Left hindlimb (tissue), 1 donor: ENCODE measurements at places on chromosomes 7 and 10.

DNA sequence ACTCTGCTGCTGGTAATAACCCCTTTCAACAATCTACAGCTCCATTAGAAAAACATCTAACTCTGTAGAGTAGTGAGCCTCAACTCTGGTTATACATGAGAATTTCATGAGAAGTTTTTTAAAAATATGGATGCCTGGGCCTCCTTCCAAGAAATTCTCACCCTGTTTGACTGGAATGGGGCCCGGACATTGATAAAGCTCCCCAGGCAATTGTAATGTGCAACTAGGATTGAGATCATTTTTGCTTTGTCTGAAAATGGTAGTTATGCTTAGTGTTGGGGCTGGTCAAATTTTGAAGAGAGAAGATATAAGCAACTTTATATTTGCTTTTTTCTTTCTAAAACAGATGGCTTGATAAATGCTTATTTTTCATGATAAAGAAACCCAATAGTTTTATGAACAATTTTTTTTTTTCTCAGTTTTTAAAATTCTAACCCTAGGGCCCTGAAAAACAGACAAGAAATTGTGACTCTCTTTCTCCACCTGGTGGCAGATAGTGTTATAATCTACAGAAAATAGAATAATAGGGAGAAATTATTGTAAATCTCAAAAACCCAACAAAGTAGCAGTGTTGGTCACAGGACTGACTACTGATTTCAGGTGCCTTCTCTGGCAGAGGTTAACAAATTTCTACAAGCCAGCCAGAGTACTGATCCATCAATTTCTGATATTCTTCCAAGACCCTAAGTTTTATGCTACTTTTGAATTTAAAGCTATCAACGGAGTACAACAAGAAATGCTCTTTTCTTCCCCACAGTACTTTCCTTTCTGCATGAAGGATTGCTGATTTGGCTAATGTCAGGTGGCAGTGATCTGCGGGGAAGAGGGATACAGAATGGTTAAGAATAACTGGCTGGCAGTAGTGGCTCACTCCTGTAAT, 174.8 kb downstream of the DKK1 start:
- DNase-seq = no peak

GRCh38 chr10:81108516-81109199, 571.0 kb downstream of the SH2D4B start:
- DNase-seq = no peak

GRCh38 chr7:97039374-97040065, 14.9 kb upstream of the DLX5 start:
- DNase-seq = no peak

GRCh38 chr10:33306126-33306525, 28.3 kb downstream of the NRP1 start:
- DNase-seq = no peak

DNA sequence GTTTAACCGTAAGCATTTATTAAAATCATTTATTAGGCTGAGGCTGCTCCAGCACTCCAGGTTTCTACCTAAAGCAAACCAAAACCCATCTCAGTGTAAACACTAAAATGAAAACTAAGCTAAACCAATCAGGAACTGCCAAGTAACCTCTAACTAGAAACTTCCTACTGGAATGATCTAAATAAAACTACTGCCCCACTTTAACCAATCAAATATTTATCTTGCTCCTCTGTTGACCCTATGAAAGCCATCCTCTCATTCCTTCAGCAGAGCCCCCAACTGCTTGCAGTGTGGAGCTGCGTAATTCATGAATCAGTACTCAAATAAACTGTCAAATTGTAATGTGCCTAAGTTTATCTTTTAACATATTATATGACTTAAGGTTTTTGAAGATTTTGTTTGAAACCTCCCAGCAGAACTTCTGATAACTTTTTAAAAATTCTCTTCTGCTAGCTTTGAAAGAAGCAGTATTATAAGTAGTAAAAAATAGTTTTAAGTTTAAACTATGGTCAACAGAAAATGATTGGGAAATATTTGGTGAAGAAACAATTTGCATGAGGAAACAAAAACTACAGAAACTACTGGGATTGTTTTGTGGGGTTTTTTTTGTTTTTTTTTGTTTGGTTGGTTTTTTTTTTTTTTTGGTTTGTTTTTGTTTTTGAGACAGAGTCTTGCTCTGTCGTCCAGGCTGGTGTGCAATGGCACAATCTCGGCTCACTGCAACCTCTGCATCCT, 47.4 kb downstream of the GPR37 start:
- no peak for DNase-seq

DNA sequence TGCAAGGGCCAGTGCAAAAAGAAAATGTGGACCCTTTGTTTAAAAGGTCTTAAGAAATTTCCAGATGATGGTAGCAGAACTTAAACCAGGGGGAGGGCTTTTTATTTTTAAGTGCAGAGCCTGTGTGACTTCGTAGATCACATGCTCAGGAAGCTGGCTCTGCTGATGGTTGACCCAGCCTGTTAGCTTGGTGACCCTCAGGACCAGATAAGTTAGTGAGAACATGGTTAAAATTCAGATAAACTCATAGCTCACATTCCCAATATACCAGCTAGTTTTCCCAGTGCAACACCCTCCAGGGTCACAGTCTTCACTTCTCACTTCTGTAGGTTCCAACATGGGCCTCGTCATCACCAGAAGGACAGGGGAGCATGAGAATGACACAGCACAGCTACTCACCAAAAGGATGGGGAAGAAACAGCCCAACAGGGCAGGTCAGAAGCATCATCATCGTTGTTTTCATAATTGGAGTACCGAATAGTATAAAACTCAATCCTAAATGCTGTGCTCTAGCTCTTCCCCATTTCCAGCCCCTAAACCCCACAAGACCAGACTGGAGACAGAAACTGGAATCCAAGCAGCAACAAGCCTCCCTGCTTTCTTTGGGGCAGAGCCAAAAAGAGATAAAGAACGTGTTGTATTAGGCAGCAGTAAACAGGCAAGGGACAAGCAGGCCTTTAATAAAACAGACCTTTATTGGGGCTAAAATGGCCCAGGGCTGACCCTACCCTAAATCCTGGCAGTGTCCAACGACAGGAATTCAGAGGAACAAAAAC, 102.2 kb upstream of the ANKRD1 start:
- peak; percentile 55 for DNase-seq

DNA sequence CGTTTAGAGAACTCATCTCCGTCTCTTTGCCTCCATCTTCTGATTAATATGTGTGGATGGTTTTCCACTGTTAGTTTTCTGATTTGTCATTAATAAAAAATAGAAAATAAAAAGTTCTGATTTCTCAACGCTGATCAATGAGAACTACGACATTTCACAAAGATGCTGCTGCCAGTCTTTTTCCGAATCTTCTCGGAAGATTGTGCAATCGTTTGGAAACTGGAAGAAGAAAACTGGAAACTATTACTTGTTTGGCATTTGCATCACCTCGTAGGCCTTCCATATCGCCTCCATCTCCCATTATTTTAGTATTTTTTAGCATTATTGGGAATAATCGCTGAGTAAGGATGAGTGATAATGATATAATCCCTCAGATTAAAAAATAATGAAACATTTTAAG, 123.2 kb upstream of the KLF6 start:
- no peak for DNase-seq

DNA sequence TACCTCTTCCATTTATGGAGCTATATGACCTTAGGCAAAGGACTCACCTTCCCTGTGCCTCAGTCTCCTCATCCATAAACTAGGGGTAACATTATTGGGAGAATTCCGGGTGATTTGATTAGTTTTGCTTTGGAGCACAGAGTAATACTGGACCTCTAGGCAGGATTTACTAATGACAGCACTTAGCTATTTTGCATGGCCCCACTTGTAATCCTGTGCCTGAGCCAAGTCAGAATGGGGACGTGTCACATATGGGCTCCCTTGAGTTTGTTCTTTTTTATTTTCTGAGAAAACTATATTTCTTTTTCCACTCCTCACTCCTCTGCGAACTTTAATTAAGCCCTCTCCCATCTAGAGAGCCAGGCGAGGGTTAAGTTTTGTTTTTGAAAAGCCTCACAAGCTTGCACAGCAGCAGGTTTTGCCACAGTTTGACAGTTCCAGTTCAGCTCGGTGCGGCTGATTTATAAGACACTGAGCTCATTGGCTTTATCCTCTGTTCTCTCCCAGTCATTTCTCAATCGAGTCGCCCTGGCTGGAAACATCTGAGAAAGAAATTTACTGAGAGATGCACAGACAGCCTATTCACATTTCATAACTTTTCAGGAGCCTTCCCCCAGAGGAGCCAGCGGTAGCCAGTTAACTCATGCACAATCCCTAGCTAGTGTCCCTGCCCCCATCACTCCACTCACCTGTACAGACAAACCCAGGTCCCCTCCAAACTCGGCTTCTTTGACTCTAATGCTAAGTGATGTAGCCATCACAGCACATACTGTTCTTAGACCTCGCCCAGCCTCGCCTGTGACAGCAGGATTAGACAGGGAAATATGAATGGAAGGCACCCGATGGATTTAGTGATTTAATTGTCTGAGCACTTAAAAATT, 441.9 kb upstream of the NPVF start:
- DNase-seq = peak; percentile 57

DNA sequence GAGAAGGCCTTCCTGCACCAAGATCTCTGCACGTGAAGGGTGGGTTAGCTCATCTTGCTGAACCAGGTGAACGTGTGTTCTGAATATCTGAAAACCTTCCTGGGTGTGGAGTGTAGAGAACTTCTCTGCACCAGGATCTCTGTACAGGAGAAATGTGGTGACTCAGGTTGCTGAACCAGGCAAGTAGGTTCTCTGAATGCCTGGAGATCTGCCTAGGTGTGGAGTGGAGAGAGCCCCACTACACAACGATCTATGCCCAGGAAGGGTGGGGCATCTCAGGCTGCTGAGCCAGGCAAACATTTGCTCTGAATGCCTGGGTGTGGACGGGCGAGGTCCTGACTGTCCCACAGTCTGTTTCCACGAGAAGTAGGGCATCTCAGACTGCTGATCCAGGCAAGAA, 1002.3 kb upstream of the KCND2 start:
- no peak for DNase-seq

DNA sequence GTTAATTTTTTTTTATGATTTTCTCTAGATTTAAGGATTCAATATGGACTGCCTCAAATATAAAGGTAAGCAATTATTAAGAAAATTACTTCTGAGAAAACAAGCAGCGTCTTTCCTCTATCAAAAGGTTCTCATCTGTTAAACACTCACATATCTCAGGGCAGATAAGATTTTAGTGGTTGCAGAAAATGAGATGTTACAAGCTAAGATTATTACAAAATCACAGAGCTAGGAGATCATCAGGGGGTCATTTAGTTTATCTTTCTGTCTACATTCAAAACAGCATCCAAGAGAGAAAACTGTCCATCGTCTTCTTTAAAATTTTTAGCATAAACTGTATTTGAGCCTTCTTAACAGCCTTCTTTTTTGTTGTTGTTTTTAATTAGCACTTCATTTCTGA, 29.1 kb upstream of the RHOBTB1 start:
- no peak for DNase-seq

- peak; percentile 86 for DNase-seq
These were observed 122.9 kb downstream of the RALA start for GRCh38 chr7:39746103-39746819.

- DNase-seq = no peak
These were observed 1.1 kb downstream of the TRIM8 start for GRCh38 chr10:102645388-102645740.

GRCh38 chr7:136193940-136194339, 216.8 kb upstream of the MTPN start:
- no peak for DNase-seq

DNA sequence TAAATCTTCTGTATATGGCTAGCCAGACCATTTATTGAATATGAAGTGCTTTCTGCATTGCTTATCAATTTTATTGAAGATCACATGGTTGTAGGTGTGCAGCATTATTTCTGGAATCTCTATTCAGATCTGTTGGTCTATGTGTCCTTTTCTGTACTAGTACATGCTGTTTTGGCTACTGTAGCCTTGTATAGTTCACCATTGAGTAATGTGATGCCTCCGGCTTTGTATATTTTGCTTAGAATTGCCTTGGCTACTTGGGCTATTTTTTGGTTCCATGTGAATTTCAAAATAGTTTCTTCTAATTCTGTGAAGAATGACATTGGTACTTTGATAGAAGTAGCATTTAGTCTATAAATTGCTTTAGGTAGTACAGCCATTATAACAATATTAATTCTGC, 1187.2 kb downstream of the XPNPEP1 start:
- no peak for DNase-seq

DNA sequence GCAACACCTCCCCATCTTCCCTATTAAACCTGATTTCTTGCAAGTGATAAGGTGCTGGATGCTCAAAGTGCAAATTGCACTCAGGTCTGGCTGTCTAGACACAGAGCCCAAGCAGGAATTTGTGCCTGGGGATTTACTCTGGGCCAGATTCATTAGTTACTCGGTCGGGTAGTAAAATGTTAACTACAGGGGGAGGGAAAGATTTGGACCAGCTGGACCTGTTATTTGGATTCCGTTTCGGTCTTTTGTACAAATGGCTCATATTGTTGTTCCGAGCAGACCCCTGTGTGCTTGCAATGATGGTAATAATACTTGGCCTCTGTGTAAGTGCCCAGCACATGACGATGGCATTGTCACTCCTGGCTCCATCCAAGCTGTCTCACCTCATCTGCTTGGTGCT, 609.6 kb downstream of the KCNMA1 start:
- DNase-seq = no peak

- no peak for DNase-seq
These were observed 47.1 kb upstream of the TMEM72 start for GRCh38 chr10:44864051-44864450.
